ENCODE measurements at places on chromosomes 5 and 9. TPM values are rescaled to one million over a fixed set of nuclear protein-coding genes. Genes with fewer than 3 reads are reported as not detected.

Gene YIPF5
- 240 TPM for total RNA-seq

Gene IFNA2
- not detected for total RNA-seq

Gene UBTD2
- 22.6 TPM for total RNA-seq

Gene TRPM6
- not detected for total RNA-seq

Gene SLC27A6
- not detected for total RNA-seq
